ENCODE measurements at places on chromosomes 12 and 14.

DNA sequence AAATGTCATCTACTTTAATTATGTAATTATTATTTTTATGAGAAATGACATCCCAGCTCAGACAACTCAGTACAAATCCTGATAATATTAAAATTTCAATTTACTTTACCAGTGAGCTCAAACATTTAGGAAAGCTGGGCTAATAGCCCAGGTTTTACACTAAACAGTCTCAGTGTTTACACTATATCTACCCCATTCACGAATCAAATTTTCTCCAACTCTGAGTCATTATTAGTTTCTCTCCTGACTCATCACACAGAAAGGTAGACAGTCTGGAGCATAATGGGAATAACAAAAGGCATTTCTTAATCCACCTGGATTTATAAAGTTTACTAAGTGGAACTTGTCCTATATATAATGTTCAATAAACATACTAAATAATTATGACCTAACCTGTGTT lies 5.7 kb downstream of the PAWR start:
- DNase-seq: no peak

GRCh38 chr14:101183376-101184103 lies 280.0 kb upstream of the RTL1 start:
- DNase-seq: no peak

DNA sequence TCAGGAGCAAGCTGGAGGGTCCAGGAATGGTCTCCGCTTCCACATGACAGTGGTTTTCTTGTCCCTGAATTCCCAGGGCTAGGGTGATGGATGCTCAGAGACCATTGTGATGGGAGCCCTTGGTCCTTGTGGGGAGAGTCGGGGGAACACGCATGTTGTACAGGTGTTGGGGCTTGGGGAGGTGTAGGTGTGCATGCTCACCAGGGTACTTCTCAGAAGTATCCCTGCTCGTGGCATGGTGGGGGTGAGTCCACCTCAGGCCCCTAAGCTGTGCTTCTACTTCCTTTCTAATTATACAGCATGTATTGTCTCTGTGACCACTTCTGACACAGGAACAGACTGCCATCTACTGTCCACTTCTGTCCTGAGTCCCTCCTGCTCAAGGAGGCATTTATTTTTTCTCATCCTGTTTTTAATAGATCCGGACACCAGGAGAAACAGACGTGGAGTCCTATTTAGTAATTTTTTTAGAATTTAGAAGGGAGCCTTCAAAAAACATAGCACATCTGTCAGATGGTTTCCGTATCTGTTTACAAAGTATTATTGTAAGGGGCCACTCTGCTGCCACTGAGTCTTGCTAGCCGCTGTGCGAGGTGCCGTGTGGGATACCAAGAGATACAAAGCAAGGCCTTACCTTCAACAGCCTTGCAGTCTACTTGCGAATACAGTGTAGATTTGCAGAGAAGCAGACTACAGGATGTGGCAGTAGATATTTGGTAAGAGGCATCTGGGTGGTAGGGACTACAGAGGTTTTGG lies 10.5 kb downstream of the NTF3 start:
- DNase-seq: no peak

GRCh38 chr12:52141875-52142274 lies 49.9 kb downstream of the KRT80 start:
- no peak for DNase-seq

- no peak for DNase-seq
Measured at GRCh38 chr14:63764620-63765139, 36.8 kb upstream of the SGPP1 start.

GRCh38 chr12:52613384-52614030 lies 4.9 kb downstream of the KRT73 start:
- DNase-seq: no peak

DNA sequence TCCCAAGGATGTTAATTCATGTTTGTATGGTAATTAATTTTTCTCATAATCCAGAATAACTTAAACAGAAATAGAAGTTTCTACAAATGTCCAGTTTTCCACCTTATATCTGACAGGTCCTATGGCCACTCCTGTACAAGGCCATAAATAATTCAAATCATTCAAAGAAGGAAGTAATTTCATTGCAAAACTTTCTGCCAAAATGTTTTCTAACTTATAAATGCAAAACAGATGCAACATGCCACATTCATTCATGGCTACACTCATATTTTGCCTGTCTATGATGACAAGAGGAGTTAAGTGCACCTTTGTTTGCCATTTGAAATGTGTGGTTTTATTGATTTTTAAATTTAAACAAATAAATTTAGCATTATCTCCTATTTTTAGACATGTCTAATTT lies 34.4 kb downstream of the ITPR2 start:
- DNase-seq: no peak

DNA sequence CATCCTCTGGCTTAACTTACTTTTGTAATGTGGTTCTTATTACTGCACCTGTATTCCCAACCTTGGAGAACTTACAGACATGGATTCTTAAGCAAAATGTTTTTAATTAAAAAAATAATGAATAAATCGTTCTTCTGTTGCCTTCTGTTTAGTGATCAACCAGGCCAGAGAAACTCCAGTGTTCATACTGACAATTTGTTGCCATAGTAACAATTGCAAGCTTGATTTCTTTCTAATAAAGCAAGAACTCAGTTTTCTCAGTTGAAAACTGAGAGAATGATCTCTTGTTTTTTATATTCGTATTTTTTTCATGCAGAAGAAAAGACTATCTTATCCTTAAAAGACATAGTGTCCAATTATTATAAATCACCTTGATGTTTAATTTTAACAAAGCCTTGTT lies 106.5 kb upstream of the LMNTD1 start:
- DNase-seq: no peak

DNA sequence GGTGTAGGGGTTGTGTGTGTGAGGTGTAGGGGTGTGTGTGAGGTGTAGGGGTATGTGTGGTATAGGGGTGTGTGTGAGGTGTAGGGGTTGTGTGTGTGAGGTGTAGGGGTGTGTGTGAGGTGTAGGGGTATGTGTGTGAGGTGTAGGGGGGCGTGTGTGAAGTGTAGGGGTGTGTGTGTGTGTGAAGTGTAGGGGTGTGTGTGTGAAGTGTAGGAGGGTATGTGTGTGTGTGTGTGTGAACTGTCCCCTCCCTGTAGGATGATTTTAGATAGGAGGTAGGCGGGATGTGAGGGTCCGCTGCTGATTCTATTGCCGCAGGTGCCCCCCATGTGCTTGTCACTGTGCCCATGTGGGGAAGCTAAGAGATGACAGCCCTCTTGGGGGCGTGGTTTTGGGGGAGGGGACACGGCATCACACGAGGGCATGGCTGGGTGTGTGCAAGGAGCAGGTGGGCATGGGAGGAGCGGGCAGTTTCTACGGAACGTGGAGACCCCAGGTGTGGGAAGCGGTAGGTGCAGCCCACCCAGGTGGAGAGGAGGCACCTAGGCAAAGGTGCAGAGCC lies 88.5 kb downstream of the DDX51 start:
- DNase-seq: no peak

DNA sequence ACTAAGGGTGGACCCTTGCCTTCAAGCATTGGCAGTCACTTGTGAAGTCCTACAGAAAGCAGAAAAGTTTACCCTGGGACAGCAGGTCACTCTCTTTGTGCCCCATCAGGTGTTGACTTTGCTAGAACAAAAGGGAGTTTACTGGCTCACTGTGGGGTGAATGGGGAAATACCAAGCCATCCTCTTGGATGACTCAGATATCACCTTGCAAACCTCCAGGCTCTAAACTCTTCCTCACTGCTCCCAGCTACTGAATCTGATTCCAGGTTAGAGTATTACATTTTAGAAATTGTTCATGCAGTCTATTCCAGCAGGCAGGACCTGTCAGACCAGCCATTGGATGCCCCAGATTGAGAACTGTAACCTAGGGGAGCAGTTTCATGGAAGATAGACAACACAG lies 7.3 kb upstream of the EDDM3B start:
- no peak for DNase-seq

GRCh38 chr14:80239631-80240030 lies 28.3 kb upstream of the DIO2 start:
- DNase-seq: no peak

GRCh38 chr12:130573766-130574165 lies 142.3 kb downstream of the RIMBP2 start:
- DNase-seq: no peak

DNA sequence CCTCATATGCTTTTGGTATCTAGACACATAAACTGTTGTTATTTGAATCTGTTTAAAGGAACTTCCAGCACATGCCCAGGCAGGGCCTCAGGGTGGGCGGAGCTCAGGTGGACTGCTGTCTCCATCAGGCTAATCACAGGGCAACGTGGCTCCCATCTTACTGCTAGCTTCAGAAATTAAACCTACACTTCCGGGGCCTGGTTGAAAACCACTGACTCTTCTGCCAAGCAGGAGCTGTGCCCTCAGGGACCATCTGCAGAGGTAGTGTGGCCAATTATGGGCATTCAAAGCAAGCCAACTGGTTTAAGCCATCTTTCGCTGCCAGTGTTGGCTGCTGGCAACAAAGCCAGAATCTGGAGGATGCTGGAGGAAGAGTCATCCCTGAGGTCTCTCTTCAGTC lies 97.5 kb downstream of the TMX1 start:
- no peak for DNase-seq

DNA sequence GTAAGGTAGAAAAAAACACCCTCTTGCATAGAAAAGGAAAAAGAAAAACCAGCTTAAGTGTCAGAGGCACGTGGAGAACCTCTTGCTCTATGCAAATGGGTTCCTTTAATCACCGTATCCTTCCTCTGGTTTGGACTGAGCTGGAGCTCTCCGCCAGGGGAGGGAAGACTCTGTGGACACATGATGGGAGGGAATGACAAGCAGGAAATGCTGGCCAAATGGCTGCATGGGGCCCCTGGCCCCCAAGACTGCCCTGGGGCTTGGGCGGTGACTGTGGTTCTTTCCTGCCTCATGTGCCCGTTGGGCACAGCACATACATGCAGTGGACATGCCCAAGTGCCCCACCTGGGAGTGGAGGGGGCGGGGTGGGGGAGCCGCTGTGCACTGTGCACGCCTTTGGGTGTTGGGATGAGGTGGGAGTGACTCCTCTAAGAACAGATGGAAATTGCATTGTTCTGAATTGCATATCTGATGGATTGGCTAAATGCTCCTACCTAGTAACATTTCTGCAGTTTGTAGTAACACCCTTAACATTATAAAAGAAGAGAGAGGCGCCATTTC lies 166.4 kb upstream of the AVPR1A start:
- DNase-seq: no peak

- DNase-seq: no peak
Measured at GRCh38 chr12:94071258-94071657, 77.1 kb upstream of the PLXNC1 start.

- DNase-seq: no peak
Measured at GRCh38 chr14:101407328-101407727, 154.0 kb upstream of the DIO3 start.

GRCh38 chr14:74508844-74509428 lies 15.4 kb downstream of the ISCA2 start:
- no peak for DNase-seq

- DNase-seq: no peak
Measured at GRCh38 chr14:57254884-57255283, 13.8 kb downstream of the EXOC5 start.

DNA sequence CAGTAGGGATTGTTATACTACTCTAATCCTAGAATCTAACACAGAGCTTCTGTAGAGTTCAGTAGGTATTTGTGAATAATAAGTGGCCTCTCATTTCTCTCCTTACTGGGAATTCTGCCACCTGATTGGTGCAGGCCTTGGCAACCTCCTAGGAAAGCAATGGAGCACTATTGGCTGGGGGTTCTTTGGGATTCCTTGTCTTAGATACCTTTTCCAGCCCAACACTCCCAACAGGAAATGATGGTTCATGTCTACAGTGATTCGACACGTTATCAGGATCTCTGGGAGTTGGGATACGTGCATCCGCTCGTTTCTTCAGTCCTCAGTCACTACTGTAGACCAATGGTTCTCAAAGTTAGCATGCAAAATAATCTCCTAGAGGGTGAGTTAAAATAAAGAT lies 67.4 kb downstream of the ELK3 start:
- no peak for DNase-seq

DNA sequence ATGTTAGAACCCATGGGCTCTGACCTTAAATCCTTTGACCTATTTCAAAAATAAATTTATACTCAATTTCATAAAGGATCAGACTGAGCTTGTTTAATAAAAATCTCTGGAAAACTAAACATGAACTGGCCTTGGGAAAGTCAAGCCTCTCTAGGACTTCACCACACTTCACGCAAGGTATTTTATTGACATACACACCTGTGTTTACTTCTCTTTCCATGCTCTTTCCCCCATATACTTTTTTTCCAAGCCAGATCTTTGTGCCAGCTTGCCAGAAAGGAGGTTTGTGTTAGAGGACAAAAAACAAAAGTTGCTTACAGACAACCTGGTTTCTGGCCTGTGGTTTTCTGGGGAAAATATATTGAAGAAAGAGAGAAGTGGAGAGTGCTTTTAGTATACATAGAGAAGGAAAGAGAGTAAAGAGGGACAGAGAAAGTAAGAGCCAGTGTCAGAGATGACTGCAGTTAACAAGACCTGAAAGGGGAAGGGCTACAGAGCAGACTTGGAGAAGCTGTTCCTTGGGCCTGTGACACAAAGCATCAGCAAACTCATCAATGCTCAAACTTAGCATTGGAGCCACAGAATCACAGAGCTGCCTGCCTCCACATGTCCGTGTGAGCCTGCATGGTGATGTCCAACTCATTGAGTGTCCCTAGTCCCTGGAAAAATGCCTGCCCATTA lies 77.3 kb upstream of the TMTC2 start:
- DNase-seq: no peak

- no peak for DNase-seq
Measured at GRCh38 chr12:12922978-12923377, 29.0 kb downstream of the GPRC5D start.

DNA sequence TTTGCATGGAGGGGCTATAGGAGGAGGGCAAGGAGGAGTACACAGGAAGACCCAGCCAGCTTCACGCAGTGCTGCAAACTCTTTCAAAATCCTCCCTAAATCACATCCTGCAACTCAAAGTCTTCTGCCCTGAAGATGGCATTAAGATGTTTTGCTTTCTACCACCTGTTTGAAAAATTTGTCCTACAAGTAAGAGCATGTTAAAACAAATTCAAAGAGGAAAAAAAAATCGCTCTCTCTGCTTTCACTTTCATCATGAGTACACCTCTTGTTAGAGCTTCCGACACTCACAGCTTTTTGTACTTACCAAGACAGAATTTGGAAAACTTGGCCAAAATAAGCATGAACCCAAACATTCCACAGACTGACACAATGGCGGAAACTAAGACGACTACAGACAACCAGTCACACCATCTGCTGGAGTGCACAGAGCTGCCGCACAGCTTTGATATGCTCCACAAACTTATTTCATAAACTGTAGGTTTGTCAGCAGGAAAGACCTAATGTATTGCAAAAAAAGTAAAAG lies 21.3 kb downstream of the GCH1 start:
- no peak for DNase-seq

- no peak for DNase-seq
Measured at GRCh38 chr12:120498870-120499515, 3.1 kb downstream of the DYNLL1 start.

DNA sequence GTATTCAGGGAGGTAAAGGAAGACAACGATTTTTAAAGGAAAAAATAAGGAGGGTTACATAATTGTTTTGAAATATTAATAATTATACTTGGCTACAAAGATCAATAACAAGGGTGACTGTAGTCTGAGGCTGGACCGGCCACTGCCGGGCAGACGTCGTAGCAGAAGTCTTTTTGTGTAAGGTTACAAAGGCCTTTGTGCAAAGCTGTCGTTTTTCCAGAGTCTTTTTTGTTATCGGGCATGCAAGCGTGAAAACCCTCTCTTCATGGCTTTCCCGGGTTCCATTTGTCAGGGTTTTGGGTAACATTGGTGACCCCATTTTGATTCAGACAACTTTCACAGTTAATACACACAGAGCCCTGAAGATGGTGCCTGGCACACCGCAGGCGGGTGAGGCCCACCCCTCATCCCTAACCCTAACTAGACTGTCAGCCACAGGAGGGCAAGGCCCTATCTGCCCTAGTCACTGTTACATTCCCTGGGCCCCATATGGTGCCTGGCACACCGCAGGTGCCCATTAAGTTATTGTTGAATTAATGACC lies 31.3 kb downstream of the RILPL1 start:
- peak; percentile 21 for DNase-seq
